ENCODE measurements at places on chromosomes 7 and 10.

GRCh38 chr7:142749218-142749993 is at the start of gene PRSS1:
Gene PRSS1, plus strand, starts transcription at chr7:142749472. Its CDS starts 13 bp downstream, at chr7:142749485.
- no peak for DNase-seq

DNA sequence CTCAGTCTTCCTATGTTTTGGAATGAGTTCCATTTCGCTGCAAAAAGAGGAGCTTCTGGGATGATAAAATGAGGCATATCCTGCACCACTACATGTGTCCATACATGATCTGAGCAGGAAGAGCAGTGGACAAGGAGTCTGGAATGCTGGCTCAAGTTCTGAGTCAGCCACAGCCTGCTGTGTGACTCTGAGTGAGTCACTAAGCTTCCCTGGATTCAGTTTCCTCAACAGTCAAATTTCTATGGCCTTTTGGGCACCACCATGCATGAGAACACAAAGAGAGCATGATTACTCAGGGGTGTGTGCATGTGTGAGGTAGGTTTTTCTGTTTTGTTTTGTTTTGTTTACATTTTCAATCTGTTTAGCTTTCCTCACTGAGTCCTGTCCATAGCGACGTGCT is 254.6 kb downstream of the ANKRD30A start:
- DNase-seq = no peak

GRCh38 chr7:104328970-104329825 is 795 bp downstream of the LHFPL3 start:
- peak; percentile 40 for DNase-seq

GRCh38 chr7:94222516-94222915 is 172.2 kb upstream of the COL1A2 start:
- no peak for DNase-seq

- DNase-seq = no peak
Observed at GRCh38 chr10:3226960-3227744, 54.6 kb upstream of the PITRM1 start.

DNA sequence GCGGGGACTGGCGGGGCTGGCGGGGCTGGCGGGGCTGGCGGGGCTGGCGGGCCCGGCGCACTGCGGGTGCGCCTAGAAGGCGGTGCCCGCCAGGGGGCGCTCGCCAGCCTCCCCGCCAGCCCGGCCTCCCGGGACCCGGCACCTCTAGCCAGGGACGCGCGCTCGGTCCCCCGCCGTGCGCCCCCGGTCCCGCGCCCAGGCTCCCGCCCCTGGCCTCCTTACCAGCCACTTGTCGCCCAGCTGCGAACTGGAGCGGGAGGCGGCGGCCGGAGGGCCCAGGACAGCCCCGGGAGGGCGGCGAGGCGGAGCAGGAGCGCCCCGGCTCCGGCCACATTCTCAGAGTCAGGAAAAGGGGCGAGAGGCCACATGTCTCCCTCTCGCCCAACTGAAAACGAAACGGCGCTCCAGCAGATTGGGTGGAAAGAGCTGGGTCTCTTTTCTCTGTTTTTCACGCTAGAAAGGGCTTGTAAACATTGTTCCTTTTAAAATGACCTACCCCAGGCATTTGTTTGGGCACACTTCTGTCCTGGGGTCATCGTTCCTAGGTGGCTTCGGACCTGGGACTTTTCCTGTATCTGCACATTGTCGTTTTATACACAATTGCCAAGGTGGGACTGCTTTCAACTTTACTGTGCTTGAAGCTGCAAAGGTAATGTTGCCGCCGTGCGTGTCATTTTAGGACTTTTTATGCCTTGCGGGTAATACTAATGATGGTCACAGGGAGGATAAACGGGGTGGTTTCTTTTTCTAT is 378 bp upstream of the PRKCQ start:
- peak; percentile 87 for DNase-seq

- DNase-seq = no peak
Observed at GRCh38 chr10:14191407-14191806, 139.3 kb downstream of the FRMD4A start.

GRCh38 chr7:156456503-156457115 is 184.0 kb upstream of the RNF32 start:
- no peak for DNase-seq

DNA sequence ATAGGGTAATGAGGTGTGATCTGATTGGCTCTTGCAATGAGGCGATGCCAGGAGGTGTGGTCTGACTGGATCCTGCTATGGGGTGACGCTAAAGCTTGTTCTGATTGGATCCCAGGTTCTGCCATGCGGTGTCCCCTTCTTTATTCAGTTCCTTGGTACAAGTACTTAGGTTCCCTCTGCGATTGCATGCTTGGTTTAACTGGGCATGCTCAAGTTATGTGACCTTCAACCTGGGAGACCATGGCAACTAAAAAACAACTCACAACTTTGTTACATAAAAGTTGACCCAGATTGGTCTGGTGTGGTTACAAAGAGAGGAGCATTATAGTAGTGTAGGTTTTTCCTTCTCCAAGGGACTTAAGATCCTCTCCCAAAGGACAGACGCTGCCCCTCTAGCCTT is 49.5 kb upstream of the DNAJC1 start:
- DNase-seq = no peak

GRCh38 chr7:65962033-65962432 is 20.0 kb downstream of the GUSB start:
- no peak for DNase-seq

GRCh38 chr10:34091635-34092195 is 723.4 kb downstream of the PARD3 start:
- no peak for DNase-seq

All from glutamatergic neuron (in vitro differentiated cells).